Right lobe of liver (tissue), 6 donors: ENCODE measurements at places on chromosomes 13 and 19. TPM values are rescaled to one million over a fixed set of nuclear protein-coding genes. Genes with fewer than 3 reads are reported as not detected.

DNA sequence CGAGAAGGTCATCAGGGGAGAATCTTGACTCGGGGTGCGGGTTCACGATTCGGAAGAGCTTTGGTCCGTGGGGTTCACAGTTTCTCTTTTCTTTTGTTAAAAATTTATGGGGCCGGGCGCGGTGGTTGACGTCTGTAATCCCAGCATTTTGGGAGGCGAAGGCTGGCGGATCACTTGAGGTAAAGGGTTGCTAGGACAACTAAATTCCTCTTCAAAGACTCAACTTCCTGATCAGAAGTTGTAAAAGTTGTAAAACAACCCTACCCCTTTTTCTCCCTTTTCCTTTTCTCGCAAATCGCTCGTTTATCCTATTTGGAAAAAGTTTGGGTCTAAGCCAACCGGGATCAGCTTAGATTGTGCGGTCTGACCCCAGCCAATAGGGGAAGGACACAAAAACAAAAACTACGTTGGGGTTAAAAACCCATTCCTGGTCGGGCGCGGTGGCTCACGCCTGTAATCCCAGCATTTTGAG, 673 bp downstream of the ZNF486 start:
- H3K4me3 ChIP-seq: peak overlapping the region; percentile 51
- peak overlapping the region; percentile 40 for H3K27ac ChIP-seq
- H3K27me3 ChIP-seq: no peaks in the 10 kb centered on the region
- no peaks in the 10 kb centered on the region for H3K4me1 ChIP-seq

- H3K4me1 ChIP-seq: peaks cover 22% of the 10 kb centered on the region
- H3K36me3 ChIP-seq: no peaks in the 10 kb centered on the region
- DNase-seq: no peak
- peak overlapping the region; percentile 66 for H3K27ac ChIP-seq
Observed at GRCh38 chr19:1606138-1606651, 933 bp upstream of the UQCR11 start.

DNA sequence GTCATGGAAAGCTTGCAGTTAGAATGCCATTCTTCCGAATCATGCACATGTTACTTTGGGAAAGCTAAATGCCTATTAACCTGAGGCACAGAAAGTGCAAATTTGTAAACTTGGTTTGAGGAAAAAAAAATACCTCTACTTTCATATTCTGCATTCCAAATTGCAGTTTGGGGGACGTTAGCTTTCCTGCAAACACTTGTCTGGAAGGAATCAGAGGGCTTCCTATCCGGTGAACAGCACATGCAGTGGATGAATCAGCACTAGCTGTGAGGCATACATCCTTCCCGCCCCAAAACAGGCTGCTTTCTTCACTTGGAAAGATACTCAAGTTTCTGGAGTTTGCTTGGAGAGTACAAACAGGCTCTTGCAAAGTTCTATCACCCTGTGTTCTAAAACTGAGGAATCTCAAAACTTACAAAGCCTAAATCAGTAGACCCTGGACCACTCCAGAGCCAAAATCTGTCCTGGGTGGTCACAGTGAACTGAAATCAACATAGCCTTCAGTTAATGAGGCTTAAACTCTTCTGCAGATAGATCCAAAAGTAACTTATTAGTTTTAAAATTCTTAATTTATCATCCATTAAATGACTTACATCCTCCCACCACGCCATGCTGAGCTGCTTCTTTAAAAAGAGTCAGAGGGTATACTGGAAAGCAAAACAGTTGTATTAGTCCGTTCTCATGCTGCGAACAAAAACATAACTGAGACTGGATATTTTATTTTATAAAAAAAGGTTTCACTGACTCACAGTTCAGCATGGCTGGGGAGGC, 802.3 kb upstream of the ARGLU1 start:
- no peaks in the 10 kb centered on the region for H3K27me3 ChIP-seq
- DNase-seq: no peak
- no peak overlapping the region for H3K27ac ChIP-seq
- no peaks in the 10 kb centered on the region for H3K36me3 ChIP-seq

DNA sequence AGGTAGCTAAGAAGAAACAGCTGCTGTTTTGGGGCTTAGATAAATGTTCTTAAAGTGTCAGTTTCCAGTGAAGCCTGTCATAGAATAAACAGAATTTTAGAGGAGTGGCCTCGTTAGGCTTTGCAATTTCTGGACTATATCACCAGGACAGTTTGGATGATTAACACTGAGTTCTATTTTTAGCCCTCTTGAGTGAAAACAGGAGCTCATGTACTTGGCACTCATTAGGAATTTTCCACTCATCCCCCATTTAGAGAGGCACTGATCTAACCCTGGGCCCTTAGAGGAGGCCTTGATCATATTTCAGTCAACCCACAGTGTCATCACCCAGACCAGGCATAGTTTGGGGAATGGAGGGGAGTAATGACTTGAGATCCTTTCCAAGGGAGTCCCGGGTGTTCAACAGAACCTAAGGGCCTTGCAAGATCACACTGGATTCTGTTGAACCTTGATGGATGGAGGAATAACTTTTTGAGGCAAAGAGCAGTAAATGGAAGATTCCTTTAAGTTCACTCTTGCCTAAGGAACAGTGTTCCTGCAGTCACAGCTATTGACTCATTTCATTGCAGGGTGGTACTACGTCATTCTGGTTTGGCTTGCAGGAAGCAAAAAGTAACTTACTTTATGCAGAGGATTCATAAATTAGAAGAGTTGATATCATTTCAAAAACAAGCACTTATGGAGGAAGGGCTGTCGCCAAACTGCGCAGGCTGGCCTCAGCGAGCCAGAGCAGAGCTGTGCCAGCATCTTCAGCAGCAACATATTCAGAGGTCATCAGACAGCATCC, 160.2 kb downstream of the SLC7A1 start:
- no peak overlapping the region for H3K27ac ChIP-seq
- no peak for DNase-seq
- no peak overlapping the region for H3K4me3 ChIP-seq
- no peaks in the 10 kb centered on the region for H3K36me3 ChIP-seq
- no peaks in the 10 kb centered on the region for H3K27me3 ChIP-seq

DNA sequence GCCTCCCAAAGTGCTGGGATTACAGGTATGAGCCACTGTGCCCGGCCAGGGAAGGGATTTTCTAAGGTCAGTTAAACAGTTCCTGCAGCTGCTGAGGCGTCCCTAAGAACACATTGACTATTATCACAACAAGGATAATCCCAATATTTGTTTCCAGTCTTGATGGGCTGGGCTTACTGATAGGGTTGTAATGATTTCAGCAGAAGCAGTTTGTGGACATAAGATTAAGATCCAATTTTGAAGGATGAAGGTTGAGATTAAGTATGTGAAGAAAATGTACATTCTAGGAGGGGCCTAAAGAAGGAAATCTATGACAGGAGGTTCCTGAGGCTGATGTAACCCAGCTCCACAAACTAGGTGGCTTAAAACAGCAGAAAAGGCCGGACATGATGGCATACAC, 10.7 kb upstream of the CCDC124 start:
- H3K27ac ChIP-seq: no peak overlapping the region
- no peak for DNase-seq
- no peaks in the 10 kb centered on the region for H3K27me3 ChIP-seq
- no peaks in the 10 kb centered on the region for H3K36me3 ChIP-seq

- no peak overlapping the region for H3K27ac ChIP-seq
- no peaks in the 10 kb centered on the region for H3K36me3 ChIP-seq
- H3K4me3 ChIP-seq: no peak overlapping the region
- no peaks in the 10 kb centered on the region for H3K27me3 ChIP-seq
- DNase-seq: no peak
Observed at GRCh38 chr13:98097749-98098148, 45.1 kb upstream of the FARP1 start.

GRCh38 chr13:98565726-98566565, 11.0 kb downstream of the STK24 start:
- peak overlapping the region; percentile 19 for H3K4me3 ChIP-seq

GRCh38 chr19:3386447-3387234, 20.3 kb downstream of the NFIC start:
- H3K4me3 ChIP-seq: no peak overlapping the region
- peaks cover 15% of the 10 kb centered on the region for H3K36me3 ChIP-seq
- H3K27ac ChIP-seq: peak overlapping the region; percentile 93
- H3K4me1 ChIP-seq: no peaks in the 10 kb centered on the region

DNA sequence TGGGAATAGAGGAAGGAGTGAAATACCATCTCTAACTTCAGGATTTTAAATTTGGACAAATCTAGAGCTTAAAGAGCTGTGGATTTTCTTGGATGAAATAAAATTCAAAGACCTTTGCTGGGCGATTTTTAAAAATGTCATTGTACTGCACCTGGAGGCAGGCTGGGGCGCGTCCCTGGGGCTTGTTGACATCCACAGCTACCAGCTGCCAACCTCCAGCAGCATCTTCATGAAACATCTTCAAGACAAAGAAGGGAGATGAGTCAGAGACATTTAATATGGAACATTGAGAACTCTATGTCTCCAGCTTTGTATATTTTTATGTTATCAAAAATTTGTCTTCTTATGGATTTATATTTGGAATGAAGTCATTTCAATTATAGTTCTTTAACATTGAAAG, 132.5 kb downstream of the NALCN start:
- no peaks in the 10 kb centered on the region for H3K36me3 ChIP-seq
- H3K27me3 ChIP-seq: no peaks in the 10 kb centered on the region
- H3K4me1 ChIP-seq: no peaks in the 10 kb centered on the region
- H3K27ac ChIP-seq: no peak overlapping the region

DNA sequence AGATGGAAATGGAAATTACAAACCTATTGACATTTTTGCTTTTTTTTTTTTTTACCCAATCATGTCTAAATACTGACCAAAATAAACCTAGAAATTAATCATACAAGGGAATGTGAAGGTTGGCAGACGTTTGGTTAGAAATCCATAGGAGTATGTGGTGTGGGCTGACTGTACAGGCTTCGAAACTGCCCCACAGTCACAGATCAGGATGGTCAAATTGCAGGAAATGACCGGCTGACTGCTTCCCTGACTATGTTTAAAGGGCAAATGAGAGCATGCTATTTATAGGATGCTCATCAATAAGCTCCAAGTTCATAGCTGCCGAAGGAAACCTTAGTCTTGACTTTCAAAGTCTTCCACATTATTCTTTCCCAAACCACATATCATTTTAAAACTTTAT, 118.4 kb downstream of the COG6 start:
- DNase-seq: no peak
- H3K4me3 ChIP-seq: no peak overlapping the region
- H3K27ac ChIP-seq: no peak overlapping the region
- H3K36me3 ChIP-seq: no peaks in the 10 kb centered on the region
- H3K4me1 ChIP-seq: no peaks in the 10 kb centered on the region

DNA sequence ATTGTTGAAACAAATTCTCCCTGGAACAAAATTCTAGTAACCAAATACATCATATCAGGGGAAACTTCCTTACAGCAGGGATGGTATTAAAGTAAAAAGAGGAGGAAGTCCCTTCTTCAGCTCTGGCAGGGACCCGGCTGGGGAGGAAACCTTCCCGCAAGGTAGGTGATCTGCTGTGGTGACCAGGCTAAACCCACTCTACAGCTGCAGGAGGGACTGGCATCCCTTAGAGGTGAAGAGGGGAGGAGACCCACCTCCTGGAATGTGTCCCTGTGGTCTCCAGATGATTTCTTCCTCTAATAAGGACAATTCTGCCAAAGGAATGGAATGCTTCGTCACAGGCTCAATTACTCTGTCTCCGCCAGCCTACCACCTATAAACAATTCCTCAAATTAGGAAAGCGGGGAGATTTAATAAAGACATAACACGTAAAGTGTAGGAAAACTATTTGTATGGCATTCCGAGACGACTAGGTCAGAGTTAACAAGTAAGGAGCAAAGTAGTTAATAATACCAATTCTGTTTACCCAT, 637 bp upstream of the PDS5B start:
- peak overlapping the region; percentile 70 for H3K4me3 ChIP-seq
- no peaks in the 10 kb centered on the region for H3K27me3 ChIP-seq
- DNase-seq: peak; percentile 25
- H3K36me3 ChIP-seq: no peaks in the 10 kb centered on the region
- H3K27ac ChIP-seq: peak overlapping the region; percentile 85

DNA sequence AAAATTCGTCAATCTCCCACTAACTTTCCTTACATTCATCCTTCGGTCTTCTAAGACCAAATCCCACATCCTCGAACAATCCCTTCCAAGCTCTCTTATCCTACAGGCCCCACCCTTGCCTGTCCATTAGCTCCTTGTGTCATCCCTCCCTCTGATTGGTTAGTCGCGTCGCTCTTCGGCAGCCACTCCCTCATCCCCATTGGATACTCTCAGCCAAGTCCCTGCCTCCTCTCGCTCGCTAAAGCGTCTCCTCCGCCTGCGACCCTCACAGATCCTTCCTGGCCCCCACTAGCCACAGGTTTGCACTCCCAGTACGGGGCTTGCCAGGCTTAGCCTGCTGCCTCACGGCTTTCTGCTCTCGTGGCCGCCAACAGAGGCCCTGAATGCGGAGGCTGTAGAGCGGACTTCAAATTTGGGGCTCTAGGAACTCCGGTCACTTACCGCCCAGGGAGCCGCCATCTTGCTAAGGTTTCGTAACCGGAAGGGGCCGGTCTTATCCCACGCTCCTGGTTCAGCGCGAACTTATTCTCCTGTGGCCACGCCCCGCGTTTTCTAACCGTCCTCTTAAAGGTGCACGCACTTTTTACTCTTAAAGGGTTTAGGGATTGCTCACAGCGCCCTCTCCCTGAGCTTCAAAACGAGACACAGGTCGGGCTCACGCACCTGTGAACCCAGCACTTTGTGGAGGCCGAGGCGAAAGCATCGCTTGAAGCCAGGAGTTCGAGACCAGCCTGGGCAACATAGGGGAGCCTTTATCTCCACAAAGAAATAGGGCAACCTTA, at the start of gene DMAC2:
Gene DMAC2 (minus strand): TSS at position 472 of the 782 bp plus-strand sequence. CDS start 13 bp downstream, at position 459.
- peak within 1 kb of the TSS; percentile 90 for H3K27ac ChIP-seq
- no peaks in the 10 kb centered on the region for H3K4me1 ChIP-seq
- H3K27me3 ChIP-seq: no peaks in the 10 kb centered on the region

DNA sequence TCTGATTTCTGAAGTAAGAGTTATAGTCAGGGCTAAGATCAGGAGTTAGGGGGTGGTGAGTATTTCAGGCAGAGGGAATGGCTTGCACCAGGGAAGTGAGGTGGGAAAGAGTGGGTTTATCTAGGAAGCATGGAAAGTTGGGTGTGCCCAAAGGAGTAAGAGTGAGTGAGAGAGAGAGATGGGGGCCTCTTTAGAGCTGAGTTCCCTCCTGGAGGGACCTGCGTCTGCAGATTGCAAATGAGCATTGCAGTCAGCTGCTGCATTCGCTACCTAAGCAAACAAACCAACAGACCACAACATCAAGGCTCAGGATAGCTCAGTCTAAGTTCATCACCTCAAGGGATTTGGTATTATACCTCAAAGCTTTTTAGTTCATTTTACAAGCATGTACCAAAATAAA, 405.8 kb downstream of the FGF9 start:
- H3K27ac ChIP-seq: no peak overlapping the region
- no peak for DNase-seq
- H3K4me3 ChIP-seq: no peak overlapping the region
- no peaks in the 10 kb centered on the region for H3K4me1 ChIP-seq

GRCh38 chr19:31304831-31305312, 44.4 kb downstream of the TSHZ3 start:
- no peak overlapping the region for H3K4me3 ChIP-seq
- DNase-seq: no peak
- no peak overlapping the region for H3K27ac ChIP-seq
- no peaks in the 10 kb centered on the region for H3K4me1 ChIP-seq
- no peaks in the 10 kb centered on the region for H3K36me3 ChIP-seq

The KLK12 gene
- not detected for total RNA-seq

The ZNF569 gene
- total RNA-seq: 2.6 TPM

The LRRC25 gene
- total RNA-seq: 1.9 TPM

The MCEMP1 gene
- 0.20 TPM for total RNA-seq

The FSD1 gene
- total RNA-seq: 0.19 TPM

The CCDC159 gene
- total RNA-seq: 11.4 TPM

The CBARP gene
- 0.51 TPM for total RNA-seq

The FREM2 gene
- 0.18 TPM for total RNA-seq

The PGLYRP2 gene
- 56.9 TPM for total RNA-seq

The ACP5 gene
- total RNA-seq: 18.8 TPM

The LHB gene
- not detected for total RNA-seq

The FXYD1 gene
- 39.6 TPM for total RNA-seq

The CPB2 gene
- 693 TPM for total RNA-seq

The ZNF221 gene
- 1.8 TPM for total RNA-seq

The ATP8A2 gene
- not detected for total RNA-seq

The LYPD3 gene
- not detected for total RNA-seq
